ENCODE measurements at places on chromosomes 1 and 21.
A peak's percentile ranks its signal among the peaks of the same experiment; 100 is the strongest.

DNA sequence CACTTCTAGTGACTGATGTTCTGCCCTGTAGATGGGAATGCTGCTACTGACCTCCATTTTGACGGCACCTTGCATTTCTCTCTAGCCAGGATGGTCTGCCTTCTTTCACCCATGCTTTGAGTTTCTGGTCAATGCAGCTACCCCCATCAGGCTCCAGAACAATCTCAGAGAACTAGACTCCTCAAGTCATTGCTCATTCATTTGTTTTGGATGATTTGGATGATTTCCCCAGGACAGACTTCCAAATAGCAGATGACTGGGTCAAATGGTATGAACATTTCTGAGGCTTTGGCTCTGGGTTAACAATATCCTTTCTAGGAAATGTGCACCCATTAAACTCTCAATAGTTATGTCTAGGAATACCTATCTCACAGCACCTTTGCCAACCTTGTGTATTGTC is 63.9 kb downstream of the CSMD2 start:
- DNase-seq: no peak

GRCh38 chr1:84996846-84997666 is at the start of gene MCOLN2:
Gene MCOLN2 (minus strand): TSS chr1:84997113. CDS start chr1:84996872, 241 bp downstream.
- peak; percentile 42 for DNase-seq

GRCh38 chr1:172837816-172838679 is 179.1 kb downstream of the FASLG start:
- no peak for DNase-seq

DNA sequence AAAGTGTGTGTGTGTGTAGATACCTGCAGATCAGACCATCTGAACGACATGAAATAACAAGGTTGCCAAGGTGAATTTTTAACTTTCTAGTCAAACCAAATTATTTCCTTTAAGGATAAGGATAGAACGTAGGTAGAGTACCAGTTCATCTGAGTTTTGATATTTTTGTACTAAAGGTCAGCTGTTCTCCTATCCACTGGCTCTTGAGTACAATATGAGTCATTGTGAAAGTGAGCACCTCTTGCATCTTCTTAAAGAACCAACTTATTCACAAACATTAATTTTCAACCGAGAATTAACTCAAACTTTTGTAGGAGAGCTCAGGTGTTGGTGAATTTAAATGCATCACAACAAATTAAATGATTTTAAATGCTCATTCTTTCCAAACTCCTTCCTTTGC is 71.5 kb downstream of the IFI44 start:
- DNase-seq: no peak

GRCh38 chr21:39104911-39105310 is 78.3 kb downstream of the PSMG1 start:
- no peak for DNase-seq

DNA sequence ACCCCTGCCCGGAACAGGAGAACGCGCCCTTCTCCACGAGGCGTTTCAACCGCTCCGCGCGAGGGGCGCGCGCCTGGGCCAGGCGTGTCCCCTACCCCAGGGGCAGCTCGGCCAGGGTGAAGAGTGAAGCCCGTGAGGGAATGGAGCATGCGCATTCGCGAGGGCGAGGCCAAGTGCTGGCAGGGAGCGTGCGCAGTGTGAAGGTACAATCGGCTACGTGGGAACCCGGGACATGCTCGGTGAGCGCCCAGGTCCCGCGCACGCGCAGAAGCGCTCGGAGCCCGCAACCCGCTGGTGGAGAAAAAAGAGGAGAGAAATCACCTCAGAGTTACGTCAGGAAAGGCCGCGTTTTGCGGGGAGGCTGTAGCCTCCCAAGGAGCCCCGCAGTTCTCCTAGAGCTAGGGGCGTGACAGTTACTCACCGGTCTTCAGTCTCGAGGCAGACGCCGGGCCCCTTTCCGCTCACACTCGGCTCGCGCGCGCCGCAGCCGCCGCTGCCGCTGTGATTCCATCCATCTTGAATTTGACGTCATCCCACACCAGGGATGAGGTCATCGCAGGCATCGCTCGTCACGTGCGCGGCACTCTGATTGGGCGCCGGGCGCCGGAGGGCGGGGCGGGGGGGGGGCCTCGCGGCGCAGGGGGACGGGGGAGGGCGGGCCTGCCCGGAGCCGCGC is at the start of gene ZBTB21:
TSS of gene ZBTB21 (minus strand) at position 530 of the 676 bp plus-strand sequence. CDS start 16,265 bp downstream, outside the sequence.
- peak; percentile 96 for DNase-seq

DNA sequence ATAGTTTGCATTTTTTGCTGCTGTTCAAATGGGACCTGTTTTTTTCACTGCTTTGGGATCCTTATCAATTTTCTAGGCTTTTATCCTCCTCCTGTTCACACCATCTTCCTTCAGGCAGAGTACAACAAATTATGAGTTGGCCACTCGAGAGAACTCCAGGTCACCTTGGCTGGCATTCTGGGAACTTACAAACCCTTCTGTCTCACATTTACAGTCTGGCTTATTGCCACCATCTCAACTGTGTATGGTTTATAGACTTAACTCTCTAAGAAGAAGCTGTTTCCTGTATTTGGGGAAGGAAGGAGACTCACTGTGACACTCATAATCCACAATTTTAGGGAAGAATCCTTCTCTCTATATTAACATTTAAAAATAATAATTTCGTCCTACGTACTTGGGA is 5.4 kb upstream of the ZNF691 start:
- no peak for DNase-seq

DNA sequence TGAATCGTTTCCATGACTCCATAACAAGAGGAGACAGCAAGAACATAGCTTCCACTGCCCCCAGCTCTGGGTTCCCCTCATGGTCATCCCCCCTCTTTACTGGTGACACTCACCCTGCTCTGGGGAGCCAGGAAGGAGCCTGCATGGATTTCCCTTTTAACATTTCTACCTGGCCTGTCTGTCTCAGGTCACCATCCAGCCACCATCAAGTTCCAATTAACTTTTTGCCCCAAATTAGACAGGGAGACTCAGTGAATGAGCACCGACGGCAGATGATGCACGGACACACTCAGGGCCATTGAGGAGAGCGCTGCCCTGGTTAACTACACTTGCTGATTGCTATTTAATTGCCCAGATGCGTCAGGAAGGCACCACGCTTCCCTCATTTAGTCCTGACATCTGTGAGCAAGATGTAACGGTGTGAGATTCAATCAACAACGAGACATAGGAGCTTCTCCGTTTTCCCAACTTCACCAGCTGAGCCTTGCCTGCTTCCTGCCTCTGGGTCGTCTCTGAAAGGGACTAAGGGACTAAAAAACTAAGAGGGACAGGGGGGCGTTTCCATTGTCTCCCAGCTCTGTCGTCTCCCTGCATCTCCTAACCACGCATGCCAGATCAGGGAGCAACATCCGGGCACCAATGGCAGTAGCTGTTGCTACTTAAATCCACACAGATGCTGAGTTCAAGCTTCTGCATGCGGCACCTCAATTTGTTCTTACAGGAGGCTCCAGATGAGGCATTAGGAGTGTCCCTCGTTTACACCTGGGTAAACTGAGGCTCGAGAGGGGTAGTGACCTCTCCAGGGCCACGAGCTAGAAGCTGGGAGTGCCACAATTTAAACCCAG is 426.7 kb downstream of the NPHP4 start:
- DNase-seq: no peak

GRCh38 chr1:235009561-235010306 is 118.9 kb downstream of the TOMM20 start:
- no peak for DNase-seq

DNA sequence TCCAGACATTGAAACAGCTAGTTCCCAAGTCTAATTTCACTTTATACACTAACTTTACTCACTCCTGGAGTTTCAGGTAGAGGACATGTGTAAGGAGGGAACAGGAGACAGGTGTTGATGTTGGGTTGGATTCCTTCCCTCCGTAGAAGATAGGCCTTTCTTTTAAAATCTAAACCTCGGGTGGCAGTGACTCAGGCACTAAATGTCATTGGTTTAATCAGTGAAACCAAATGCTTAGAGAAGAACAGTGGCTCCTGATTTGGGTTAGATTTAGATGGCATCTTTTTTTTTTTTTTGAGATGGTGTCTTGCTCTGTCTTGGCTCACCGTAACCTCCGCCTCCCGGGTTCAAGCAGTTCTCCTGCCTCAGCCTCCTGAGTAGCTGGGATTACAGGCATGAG is 7.2 kb downstream of the CAP1 start:
- DNase-seq: no peak

DNA sequence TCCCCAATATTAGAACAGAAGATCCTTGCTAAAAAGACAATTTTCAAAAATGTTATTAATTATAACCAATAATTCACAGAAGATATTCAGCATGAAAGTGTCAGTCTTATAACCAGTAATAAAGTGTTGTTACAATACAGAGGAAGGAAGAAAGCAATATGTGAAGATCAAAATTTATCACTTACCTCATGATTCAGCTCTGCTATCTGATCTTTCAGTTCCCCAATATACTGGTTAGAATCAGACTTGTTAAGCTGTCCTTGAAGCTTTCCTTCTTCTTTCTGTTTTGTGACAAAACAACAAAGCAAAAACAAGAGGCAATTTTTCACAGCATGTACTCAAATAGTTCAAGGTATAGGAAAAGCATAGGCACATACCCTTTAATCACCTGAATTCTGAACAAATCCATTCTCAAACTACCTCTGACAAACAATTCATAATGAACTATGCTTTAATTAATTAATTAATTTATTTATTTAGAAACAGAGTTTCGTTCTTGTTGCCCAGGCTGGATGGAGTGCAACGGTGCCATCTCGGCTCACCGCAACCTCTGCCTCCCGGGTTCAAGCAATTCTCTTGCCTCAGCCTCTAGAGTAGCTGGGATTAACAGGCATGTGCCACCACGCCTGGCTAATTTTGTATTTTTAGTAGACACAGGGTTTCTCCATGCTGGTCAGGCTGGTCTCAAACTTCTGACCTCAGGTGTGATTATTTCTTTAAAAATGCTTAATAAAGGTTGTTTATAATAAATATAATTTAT is 76.9 kb upstream of the GFI1 start:
- no peak for DNase-seq

GRCh38 chr1:55316502-55316901 is 101.3 kb upstream of the USP24 start:
- no peak for DNase-seq

GRCh38 chr1:111943846-111944749 is 45.4 kb downstream of the KCND3 start:
- no peak for DNase-seq

Measured in activated naive CD4-positive, alpha-beta T cell (primary cell).